ENCODE measurements at places on chromosomes 2 and 18.
A peak's percentile ranks its signal among the peaks of the same experiment; 100 is the strongest.

DNA sequence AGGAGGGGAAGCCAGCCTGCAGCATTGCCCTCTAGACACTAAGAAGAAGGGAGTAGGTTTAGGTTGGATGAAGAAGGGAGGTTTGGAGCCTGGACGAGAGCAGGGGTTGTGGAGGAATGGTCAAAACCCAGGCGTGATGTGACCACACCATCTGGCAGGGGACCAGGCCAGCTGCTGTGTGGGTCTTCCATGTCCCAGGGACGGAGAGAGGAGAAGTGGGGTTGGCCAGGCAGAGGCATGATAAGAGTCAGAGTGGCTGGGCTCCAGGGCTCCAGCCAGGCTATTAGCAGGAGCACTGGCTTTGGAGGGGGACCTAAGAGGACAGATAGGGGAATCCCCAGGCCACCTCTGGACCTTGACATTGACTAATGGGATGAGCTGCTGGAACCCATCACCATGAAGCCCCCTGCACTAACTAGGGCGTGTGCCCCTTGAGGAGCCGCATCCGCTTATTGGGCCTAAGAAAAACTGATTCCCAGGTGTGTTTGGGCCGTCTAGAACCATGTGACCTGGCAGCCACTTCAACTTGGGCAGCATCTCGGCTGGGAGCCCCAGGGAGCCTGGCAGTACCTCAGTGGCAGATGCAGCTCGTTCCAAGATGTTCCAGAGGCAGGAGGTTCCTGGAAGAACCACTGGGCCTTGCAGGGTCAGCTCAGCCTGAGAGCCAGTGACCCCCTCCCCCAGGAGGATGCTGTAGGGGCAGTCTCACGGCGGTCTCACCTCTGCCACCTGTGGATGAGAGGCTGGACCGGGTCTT is 235.1 kb downstream of the AGAP1 start:
- DNase-seq: no peak

GRCh38 chr2:31324016-31324633 is 90.2 kb downstream of the EHD3 start:
- DNase-seq: no peak

DNA sequence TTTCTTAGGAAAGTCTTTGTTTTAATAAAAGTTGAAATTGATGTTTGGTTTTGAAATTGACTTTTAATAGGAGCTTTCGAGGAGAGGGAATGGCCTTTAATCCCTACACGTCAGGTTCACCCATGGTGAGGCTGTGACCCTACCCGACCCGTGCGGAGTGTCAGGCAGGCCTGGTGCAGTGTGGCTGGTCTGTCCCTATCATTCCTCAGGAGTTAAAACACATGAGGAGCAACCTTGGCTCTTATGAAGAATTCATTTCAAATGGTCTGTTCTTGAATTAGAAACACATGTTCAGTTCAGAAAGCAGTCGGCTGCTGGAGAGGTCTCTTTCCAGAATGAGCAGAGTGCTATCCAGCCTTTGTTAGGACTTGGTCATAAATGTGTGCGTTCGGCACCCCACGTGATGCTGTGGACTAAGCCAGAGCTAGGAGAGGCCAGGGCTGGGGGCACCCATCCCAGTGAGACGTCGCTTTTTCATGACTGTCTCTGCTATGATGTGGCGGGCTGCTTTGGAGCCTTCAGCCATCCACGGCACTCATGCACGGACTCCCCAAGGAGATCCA is 54.7 kb downstream of the EMILIN2 start:
- peak; percentile 86 for DNase-seq

DNA sequence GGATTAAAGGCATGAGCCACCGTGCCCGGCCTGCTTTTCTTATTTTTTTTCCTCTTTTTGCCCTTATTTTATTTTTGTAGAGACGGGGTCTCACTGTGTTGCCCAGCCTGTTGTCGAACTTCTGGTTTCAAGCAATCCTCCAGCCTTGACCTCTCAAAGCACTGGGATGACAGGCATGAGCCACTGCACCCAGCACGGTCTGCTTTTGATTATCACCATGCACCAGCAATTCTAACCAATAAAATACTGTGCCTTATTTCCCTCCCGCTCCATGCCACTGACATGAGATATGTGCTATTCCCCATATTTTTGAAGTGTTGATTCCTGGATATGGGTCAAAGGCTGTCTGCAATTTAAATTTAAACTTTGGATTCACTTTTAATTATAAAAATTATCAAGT is 42.9 kb downstream of the ACYP2 start:
- DNase-seq: no peak

DNA sequence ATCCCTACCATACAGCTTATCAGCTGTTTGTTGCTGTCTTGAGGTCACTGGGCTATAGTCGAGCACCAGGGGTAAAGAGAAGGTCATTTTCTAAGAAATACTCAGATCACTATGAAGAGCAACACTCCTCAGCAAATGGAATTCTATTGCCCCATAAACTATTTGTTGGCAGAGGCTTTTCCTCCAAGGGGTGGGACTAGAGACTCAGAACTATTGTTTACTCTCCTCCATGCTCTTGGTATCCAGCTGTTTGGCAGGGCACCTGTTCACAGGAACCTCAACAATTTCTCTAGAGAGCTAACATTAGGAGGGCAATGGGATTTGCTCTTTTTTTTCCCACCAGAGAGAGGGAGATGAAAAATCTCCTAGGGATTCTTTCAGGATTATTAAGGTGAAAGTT is 249.1 kb upstream of the SPRED2 start:
- no peak for DNase-seq

- no peak for DNase-seq
Measured at GRCh38 chr2:176385838-176386237, 116.6 kb downstream of the MTX2 start.

DNA sequence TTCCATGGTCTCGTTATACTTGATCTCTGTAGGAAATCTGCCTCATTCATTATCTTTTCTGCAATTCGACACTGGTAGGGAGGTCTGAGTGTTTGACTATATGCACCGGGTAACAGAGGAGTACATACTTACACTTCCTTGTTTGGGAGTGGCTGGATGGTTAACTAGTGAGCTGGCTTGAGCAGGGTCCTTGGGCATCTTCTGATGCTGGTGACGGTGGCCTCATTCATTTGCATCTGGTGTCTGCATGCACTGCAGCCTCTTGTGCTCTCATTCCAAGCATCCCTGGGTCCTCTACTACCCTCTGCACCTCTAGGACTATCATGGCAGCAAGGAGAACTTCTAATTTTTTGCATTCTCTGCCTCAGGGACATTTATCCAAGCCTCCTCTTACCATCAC is 100.0 kb upstream of the TCF4 start:
- no peak for DNase-seq

DNA sequence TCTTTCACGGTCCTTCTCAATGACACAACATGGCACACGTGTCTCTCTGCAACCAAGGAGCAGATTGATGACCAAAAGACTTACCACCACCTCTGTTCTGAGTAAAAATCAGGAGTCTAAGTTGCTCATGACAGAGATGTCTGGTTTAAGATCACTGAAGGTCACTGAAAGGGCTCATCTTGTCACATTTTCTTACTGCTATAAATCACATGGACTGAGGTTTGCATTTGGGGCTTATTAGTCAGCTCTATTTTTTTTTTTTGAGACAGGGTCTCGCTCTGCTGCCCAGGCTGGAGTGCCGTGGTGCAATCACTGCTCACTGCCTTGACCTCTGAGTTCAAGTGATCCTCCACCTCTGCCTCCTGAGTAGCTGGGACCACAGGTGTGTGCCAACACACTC is 19.4 kb downstream of the CFLAR start:
- DNase-seq: no peak

Data from left hindlimb (tissue), 1 donor.